Hypothalamus (tissue), 51 donors: ENCODE measurements at places on chromosomes 12 and 14.

DNA sequence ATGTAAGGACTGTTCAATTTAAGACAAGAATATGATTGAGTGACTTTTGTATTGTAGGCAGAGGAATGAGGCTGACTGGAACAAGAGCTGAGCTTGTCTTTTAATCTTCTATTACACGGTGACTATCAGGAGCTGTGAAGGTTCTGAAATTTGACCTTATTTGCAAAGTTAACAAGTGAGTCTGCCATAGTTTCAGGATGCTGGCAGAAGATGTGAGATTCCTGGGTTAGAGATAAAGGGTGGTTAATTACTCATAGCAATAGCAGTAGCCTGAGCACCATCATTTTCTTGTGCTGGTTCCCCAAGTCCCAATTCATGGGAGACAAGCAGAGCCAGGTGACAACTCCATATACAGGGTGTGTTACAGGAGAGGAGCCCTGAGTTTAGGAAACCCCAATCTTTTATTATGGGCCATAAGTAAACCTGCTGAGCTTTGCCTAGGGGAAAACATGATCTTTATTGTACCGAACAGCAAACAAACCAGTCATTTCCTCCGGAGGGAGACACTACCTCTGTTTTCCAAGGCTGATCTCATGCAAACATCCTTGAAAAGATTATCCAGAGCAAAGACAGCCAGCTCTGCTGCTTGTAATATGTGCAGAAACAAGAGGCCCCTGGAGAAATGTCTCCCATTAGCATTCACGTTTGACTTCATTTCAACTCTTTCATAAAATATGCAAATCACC, 51.7 kb upstream of the DDX11 start:
- no peak for DNase-seq

DNA sequence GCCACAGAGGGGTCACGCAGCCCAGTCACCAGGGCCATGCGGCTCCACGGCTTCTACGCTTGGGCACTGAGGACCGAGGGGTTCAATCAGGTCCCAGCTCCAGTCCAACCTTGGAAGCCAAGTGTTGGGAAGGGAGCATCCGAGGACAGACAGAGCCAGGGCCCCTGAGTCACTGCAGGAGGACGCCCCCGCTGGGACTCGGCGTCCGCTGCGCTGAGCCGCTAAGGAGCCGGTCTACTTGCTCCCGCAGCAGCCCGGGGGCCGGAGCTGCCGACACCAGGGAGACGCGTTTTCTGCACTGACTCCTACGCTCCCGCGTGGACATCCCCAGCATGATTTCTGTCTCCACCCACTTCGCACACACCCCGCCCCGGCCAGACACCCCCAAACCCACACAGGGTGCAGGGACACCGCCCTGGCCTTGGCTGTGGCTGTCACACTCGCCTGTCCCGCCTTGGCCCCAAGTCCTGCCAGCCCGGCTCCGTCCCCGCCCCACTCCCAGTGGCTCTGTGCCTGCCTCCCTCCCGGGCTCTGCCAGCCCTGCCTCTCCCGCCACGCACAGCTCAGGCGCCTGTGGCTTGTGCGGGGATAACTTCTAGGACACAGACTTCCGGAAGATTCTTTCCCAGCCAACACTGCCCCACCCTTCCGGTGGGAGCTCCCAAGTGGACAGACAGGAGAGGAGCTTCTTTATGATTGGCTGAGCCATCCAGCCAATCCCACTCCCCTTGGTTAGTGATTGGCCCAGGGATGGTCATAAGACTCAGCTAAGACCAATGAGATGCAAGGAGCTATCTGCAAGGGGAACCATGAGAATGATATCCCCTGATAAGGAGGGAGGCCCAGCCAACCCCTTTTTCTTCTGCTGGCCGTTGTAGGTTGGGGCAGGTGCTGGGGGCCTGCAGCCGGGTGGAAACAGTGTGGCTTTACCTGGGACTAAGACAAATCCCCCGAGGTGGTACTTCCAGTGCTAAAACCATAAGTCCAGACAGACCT, 118.9 kb upstream of the SFSWAP start:
- DNase-seq = no peak

GRCh38 chr14:24670594-24670993, 36.6 kb upstream of the GZMB start:
- no peak for DNase-seq

GRCh38 chr14:74942608-74943007, 12.8 kb downstream of the PGF start:
- no peak for DNase-seq

DNA sequence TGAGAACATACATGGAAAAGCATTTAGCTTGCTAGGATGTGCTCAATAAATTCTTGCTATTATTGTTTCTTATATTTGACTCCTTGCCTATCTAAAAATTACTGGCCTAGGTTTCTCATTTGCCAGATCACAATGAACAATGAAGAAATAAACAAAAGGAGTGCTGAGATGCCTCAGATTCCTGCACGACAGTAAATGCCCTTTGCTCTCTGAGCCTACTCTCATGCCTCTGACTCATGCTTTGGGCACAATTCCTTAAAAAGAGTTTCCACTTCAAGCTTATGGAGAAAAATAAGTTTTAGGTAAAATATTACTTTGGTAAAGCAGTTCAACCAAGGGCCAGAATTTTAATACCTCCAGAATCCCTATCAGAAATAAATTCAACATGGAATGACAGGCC, 30.9 kb downstream of the GRIN2B start:
- DNase-seq = no peak

- DNase-seq = no peak
These were observed 14.4 kb upstream of the FAM181A start for GRCh38 chr14:93912782-93913181.

DNA sequence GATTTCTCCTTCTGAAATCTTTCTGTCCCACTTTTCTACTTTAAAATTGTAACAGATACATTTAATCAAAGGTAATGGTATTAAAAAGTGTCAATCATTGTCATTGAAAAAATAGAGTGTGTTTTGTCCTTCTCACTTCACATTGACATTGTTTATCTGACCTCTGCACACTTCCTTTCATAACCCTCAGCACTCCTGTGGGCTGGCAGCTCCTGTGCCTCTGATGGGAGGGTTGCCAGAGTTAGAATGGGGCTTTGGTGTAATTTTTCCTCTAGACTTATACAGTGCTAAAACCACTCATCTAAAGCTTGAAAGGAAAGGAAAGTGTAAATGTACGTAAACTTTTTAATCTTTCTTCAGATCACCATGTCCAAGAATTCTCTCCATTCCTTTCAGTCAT, 23.7 kb downstream of the KCNA1 start:
- no peak for DNase-seq

- DNase-seq = no peak
These were observed 76.3 kb downstream of the CMAS start for GRCh38 chr12:22122359-22122758.

DNA sequence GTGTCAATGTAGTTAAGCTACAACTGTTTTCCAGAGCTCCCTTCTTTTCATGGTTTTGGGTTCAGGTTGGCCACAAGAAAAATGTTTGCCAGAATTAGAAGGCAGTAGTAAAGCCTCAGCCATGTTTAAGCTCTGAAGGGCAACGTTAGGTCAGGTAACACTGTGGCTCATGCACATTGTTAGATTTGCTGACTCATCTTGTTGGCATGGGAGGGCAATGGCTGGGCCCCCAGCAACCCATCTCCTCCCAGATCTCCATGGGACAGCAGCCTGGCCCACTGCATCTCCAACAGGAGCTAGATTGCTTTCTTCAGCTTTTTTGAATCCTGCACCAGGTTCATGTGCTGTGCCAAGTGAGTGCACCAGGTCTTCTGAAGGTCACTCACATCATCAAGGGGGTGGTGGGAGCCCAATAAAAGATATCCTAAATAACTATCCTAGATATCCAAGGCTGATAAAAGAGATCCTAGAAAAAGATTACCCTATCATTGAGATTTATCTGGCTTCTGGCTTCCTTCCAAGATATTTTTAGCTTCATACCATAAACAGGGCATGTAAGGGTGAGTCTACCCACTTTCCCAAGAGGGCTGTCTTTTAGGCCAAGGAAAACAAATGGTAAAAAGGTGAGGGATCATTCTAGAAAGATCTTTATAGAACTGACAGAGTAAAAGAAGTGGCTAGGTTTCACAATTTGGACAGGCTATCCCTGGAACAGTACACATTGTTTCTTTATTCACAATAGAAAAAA, 28.9 kb downstream of the PTGER2 start:
- no peak for DNase-seq

GRCh38 chr12:92029902-92030586, 115.6 kb downstream of the BTG1 start:
- no peak for DNase-seq

- DNase-seq = no peak
These were observed 105.6 kb downstream of the SLC25A47 start for GRCh38 chr14:100428727-100429126.

DNA sequence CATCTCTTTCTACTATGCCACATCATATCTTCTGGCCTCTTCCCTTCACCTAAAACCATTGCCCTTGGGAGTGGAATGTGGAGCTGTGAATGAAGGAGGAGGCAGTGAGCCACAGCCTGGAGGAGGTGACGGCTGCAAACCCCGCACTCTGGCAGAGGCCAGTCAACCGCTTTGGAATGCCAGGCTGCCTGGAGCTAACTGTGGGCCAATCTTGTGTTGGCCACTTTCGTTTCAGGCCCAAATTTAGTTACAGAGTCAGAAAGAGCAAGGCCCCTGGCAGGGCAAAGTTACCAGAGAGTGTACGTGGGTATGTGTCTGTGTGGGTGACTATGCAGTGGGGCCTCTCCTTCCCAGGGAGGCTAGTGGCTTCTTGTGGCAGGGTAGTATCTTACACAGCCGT, 40.1 kb downstream of the CACNA1C start:
- no peak for DNase-seq

GRCh38 chr14:105064721-105065143, 498 bp downstream of the GPR132 start:
- no peak for DNase-seq

DNA sequence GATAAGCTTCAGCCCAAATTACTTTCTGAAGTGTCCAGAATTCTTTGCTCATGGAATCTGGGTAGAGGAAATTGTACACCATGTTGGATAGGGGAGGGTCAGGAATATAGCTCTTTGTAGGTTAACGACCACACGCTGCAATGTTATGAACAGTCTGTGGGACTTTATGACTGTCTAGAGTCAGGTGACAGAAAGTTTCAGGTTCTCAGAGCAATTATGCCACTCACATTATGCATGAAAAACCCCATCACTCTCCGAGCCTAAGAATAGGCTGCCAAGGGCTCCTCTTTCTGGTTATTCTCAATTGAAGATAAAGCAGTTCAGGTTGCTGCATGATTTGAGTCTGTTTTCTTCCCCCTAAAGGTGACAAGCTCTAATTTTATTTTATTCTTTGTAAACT, 430.9 kb downstream of the ATP23 start:
- DNase-seq = no peak

- DNase-seq = no peak
These were observed 139.8 kb downstream of the ZFP36L1 start for GRCh38 chr14:68653108-68653507.

DNA sequence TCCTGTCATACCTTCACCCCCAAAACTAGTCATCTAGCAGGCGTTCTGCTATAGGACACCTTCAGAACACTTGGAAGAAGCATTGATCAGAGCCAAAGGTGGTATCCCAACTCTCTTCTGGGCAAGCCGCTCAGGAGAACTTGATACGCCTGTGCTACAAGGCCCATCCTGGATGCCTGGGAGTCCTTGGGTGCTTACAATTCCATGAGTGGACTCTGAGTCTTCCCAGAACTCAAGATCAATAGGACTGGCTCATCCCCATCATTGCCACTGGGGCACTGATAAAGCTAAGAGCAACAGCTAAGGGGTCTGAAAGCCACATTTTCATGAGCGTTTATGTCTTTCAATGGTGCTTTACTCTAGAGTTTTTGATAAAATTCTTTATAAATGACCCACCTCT, 1.9 kb downstream of the SPTB start:
- DNase-seq = no peak

DNA sequence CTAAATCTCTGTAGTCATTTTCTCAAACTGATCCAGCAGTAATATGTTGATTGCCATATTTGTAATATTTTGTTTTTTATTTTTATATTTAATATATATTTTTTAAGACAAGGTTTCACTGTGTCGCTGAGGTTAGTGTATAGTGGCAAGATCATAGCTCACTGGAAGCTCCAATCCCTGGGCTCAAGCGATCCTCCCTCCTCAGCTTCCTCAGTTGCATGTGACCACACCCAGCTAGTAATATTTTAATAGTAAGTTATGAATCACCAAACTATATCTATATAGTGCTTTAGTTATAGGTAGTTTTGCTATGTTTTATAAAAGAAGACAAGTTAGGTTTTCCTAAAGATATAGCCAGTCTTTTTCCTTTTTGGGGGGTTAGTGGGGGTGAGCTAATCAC, 22.0 kb upstream of the LRIG3 start:
- DNase-seq = no peak

GRCh38 chr14:97369901-97370300, 572.7 kb downstream of the VRK1 start:
- no peak for DNase-seq

GRCh38 chr12:532908-533565, 73.3 kb downstream of the B4GALNT3 start:
- no peak for DNase-seq

GRCh38 chr12:51897181-51897580, 9.3 kb downstream of the ANKRD33 start:
- no peak for DNase-seq

DNA sequence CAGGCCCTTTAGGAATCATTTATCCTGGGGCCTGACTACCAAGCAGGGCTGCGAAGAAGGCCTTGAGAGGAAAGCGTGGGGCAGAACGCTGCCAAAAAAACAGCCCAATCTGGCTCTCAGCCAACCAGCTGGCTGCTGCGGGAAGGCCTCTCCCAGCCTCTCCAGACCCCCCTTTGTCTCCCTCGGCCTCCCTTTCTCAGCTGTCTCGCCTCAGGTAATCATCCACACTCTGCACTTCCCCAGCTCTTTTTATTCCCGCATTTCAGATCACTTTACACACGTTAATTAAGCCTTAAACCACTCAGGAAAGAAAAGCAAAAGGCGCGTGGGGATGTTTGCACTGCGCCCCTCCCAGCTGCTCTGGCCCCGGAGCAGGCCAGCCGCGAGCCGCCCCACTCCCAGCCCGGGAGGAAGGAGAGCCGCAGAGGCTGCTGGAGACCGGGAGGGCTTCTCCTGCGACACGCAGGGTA, 208.2 kb upstream of the FOXN3 start:
- no peak for DNase-seq

DNA sequence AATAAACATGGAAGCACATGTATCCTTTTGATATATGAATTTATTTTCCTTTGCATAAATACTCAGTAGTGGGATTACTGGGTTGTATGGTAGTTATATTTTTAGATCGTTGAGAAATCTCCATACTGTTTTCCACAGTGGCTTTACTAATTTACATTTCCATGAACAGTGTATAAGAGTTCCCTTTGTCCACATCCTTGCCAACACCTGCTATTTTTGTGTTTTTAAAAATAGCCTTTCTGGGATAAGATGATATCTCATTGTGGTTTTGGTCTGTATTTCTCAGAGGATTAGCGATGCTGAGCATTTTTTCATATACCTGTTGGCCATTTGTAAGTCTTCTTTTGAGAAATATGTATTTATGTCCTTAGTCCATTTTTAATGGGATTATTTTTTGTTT, 329.2 kb upstream of the KITLG start:
- DNase-seq = no peak

- no peak for DNase-seq
These were observed 40.0 kb downstream of the PEBP1 start for GRCh38 chr12:118175823-118176447.
